CD4-positive, alpha-beta T cell treated with Interleukin-17A for 1 hour (primary cell): ENCODE measurements at places on chromosomes 13 and 19.

DNA sequence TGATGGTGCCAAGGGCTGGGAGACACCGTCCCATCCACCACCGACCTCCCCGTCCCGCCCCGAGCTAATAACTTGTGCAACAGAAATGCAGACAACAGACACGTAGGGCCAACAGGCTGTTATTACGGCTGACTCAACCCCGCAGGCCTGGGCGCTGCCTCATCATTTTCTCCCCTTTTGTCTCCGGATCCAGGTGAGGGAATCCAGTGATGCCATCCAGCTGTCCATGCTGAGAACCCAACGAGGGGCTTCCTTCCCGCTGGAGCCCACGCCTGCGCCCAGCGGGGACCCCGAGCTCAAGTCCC, 6.4 kb upstream of the DIRAS1 start:
- no peak for DNase-seq

DNA sequence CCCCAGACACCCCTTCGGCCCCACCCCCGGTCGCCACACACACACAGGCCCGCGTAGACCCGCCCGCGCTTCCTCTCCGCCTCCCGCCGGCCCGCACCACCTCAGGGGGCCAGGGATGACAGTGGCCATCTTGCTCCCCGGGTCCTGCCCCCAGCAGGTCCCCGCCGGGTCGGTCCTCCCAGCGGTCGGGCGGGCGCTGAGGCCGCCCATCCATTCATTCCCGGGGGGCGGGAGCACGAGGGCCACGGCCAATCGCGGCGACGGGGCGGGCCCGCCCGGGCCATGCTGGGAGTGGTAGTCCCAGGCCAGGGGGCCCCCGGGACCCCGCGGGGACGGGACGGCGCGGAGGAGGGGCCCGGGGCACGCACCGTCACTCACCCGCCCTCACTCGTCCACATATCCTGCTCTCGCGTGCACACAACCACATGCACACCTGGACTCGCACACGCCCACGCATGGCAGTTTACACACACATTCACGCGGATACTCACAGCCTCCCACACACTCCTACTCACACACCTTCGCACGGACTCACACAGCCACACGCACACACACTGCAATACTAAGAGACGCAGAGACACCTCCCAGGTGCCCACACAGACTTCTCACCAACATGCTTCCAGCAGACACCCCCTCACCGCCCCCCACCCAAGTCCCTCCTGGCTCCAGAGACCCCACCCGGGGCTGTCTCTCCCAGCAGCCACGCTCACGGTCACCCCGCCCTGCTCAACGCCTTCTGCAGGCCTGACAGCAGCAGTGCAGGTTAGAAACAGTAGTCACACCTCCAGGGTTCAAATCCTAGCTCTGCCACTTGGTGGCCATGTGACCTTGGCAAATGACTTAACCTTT, at the start of gene DPF1:
TSS of gene DPF1 (minus strand) at position 209 of the 849 bp plus-strand sequence. CDS start at position 129, 80 bp downstream.
- DNase-seq = peak; percentile 40

DNA sequence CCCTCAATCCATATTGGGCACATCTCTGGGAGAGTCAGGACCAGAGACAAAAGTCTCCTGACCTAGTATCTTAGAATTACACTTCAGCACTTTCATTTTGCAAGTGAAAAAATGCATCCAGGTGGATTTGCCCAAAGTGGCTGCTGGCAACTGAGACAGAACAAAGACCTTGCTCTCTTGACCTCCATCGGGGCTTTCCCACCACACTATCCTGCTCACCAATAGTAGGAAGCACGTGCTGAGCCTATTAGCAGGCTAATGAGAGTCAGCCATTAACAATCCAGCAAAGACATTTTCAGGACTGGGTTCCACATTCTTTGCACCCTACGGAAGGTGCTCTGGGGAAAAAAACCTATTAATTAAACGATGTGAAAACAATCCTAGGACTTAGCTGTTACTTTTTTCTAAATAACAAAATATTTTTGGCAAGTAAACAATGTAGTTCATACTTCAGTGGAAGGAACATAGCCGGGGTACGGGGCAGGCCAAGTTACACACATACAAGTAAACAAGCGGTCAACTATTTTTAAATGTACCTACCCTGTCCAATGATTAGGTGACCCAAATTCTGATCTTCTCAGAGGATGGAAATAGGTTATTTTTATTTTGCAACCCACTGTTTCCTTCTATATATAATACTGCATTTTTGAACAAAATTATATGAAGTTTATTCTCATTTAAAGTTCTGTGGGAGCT, 78.6 kb downstream of the CDADC1 start:
- DNase-seq = no peak

DNA sequence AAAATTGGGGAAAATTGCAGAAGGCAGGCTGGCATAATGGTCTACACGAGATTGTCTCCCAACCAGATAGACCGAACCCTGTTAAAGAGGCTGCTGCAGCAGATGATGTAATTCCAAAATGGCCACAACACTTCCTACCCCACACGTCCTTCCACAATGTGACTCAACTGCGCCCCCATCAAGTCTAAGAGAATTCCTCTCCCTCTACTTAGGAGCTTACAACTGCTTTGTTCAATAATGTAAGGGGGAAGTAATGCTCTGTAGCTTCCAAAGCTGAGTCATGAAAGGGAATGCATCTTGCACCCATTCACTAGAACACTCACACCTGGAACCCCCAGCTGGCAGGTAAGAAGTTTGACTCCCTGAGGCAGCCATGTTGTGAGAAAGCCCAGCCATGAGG, 117.8 kb upstream of the IRS2 start:
- DNase-seq = no peak

- peak; percentile 77 for DNase-seq
Measured at GRCh38 chr13:30346153-30346788, 38.9 kb upstream of the KATNAL1 start.

GRCh38 chr19:2337329-2337707, 8.8 kb downstream of the SPPL2B start:
- no peak for DNase-seq

DNA sequence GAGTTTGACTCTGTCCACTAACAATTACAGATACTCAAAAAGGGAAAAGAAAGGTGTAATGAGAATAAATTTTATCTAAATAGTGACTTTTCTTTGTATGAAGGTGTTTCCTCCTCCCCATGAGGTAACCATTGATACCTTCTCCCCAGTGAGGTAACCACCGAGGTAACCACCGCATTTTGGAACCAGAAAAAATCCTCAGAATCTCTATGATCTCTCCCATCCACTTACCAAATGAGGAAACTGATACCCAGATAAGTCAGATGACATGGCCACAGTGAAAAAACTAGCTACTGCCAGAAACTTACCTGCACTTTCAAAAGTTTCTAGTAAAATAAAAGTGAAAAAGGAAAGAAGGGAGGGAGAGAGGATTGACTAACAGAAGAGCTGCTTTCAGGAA, 124.0 kb upstream of the FNDC3A start:
- no peak for DNase-seq

GRCh38 chr19:28443361-28443760, 769.6 kb downstream of the UQCRFS1 start:
- no peak for DNase-seq

- DNase-seq = no peak
Measured at GRCh38 chr13:42703740-42704139, 77.6 kb upstream of the FAM216B start.

- no peak for DNase-seq
Measured at GRCh38 chr13:53092931-53093330, 64.3 kb downstream of the OLFM4 start.

- no peak for DNase-seq
Measured at GRCh38 chr13:48564056-48564455, 31.2 kb upstream of the RCBTB2 start.

- no peak for DNase-seq
Measured at GRCh38 chr13:85549819-85550218, 249.4 kb downstream of the SLITRK6 start.

DNA sequence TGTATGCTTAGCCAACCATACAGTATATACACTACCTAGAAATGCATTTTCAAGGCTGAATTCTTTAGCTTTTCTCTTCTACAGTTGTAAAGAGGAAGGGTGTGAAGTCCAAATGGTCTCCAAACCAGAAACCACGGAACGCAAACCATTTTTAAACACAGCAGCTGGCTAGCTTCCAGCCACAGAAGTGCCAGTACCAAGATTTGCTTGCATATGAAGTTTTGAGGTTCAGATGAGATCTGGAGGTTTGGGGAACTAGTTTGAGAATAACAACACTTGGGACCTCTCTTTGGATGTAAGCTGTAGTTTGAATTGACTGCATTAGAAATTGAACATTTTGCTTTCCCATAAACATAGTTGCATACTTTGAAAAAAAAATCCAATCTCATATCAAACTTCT, 1243.5 kb downstream of the EFNB2 start:
- no peak for DNase-seq

DNA sequence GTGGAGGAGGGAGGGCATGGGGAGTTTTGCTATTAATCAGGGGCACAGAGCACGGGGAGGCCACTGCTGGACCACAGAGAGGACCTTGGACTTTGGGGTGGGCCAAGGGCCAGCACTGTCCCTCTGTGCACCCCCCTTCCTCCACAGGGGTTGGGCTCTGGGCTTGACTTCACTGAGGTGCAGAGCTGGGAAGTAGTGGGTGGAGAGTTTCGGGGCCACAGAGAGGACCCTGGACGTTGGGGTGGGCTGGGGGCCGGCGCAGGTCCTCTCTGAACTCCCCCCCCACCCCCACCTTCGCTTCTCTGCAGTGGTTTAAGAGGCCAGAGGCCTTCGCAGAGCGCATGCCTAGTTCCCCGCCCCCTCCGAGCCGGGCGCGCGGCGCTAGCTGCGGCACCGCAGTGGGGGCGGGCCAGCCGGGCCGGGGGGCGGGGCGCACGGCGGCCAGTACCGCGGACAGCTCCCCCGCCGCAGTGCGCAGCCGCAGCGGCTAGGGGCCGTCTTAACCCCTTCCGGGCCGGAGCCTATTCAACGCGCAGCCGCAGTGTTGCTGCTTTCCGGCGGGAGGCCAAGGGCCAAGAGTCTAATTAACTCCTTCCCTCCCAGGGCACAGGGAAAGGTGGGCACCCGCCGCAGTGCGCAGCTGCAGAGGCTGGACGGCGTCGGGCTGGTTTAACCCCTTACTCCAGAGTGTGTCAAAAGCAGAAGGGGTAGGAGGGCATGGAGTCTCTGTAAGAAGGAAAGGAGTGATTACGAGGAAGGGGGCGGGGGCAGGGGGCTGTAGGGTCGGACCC, 3.7 kb downstream of the KCNC3 start:
- DNase-seq = peak; percentile 68

DNA sequence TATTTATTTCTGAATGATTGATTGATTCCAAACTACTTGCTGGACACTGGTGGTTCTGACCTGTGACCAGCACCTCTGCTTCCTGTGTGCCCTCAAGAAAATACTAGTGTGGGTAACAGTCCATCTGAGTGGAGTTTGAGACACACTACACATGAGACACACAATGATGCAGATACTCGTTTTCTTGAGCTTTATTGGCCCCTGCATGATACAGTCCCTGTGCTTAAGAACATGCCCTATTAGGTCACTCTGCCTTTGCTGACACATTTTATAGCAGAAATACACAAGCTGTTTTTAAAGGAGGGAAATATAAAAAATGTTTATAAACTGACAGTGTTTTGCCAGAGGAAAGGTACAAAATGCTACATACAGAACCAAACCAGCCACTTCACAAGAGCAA, 126.9 kb downstream of the STK24 start:
- DNase-seq = no peak

DNA sequence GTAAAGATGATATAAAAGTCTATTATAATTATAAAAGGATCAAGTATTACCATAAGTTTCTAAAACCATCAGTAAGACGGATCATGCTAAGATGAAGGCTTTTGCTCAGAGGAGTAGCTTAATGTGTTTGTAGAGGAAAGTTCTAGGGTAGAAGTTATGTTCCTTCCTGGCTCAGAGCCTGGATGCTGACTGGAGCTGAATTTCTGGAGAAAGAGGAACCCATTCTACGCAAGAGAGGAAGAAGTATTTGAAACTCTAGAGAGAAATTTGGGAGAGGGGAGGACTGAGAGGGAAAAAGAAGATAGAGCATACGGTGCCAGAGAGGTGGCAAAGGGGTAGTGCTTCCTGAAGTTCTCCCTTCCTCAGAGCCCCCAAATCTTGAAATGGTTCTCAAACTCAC, 51.4 kb upstream of the SGCG start:
- DNase-seq = no peak

DNA sequence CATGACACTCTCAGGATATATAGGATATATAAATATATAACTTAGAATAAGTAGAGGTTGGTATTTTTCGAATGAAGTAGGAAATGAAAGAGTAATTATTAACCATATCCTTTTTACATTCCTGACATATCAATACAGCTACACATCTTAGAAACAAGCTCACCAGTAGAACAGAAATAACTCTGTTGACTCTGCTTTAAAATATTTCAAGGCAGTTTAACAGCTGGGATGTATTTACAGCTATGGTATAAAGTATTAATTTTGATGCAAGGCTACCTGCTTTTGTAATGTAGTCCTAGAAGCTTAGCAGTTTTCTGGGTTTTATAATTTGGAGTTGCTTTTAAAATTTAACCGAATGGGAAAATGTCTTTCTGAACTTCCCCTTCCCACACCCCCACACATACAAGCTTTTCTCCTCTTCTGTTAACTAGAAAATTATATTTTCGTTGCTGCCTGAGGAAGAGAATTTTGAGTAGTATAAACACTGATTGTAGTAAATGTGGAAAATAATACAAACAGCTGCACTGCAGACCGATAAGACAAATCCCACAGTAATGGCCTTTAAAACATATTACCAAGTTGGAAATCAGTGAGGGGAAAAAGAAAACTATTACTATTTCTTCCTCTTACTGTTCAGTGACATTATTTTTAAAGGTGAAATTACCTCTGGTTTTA, 147.7 kb downstream of the GGACT start:
- no peak for DNase-seq

DNA sequence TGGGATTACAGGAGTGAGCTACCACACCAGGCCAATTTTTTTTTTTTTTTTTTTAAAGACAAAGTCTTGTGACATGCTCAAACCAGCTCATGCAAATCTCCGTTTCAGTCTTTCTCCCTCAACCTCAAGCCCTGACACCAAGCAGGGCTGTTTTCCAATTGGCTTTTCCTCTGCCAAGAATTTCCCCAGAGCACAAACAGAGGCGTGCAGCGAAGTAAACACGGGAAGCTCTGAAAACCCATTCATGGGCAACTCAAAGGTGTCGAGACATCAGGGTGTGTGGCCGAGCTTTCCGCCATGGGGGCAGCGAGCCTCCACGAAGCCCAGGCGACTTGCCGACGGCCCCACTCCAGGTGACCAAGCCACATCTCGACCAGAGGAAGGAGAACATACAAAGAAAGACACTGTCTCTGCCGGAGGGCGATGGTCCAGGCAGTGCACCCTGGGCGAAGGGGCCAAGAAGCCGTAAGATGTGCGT, 70.0 kb downstream of the INSR start:
- no peak for DNase-seq

DNA sequence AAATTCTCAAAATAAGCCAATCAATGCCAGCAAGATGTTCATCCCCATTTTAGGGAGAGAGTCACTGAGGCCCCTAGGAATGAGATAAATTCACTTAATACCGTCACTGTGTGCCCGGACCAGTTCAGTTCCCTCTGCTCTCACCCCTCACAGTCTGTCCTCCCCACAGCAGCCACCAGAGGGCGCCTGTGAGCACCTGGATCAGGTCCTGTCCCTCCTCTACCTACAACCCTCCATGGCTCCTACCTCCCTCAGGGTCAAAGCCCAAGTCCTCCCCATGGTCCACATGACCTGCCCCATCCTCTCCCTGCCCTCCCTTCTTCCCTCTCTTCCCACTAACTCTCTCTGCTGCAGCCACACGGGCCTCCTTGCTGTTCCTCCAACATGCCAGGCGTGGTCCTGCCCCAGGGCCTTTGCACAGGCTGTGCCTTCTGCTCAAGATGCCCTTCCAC, 42.0 kb upstream of the NFIC start:
- peak; percentile 73 for DNase-seq

GRCh38 chr19:6916952-6917351, 29.6 kb downstream of the ADGRE1 start:
- DNase-seq = no peak
